ENCODE measurements at places on chromosomes 2 and 18.

GRCh38 chr2:681312-681711 lies 4.1 kb upstream of the TMEM18 start:
- DNase-seq = no peak

GRCh38 chr18:8869696-8870095 lies 164.3 kb downstream of the MTCL1 start:
- no peak for DNase-seq

GRCh38 chr2:205590759-205591158 lies 91.5 kb upstream of the NRP2 start:
- DNase-seq = no peak

DNA sequence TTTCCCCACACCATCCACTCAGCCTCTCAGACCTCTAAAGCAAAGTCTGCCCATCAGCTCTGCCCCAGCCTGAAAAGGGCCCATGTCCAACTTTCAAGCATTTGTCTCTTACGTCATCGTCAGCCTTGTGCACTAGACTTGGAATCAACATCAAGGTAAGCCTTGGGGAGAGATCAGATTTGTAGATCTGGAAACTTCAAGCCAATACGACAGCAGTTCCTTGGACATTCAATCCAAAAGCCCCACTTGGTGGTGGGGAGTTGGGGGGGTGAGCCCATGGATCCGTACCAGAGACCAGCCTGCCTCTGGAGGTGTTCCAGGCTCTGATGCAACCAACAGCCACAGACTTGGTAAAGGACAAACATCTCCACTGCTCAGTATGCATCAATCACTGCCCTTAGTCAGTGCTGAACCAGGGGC lies 206.8 kb upstream of the MEIS1 start:
- no peak for DNase-seq

GRCh38 chr2:63058144-63058920 lies 7.7 kb downstream of the OTX1 start:
- DNase-seq = no peak

GRCh38 chr18:34258176-34258575 lies 33.5 kb upstream of the NOL4 start:
- no peak for DNase-seq

- no peak for DNase-seq
Measured at GRCh38 chr18:43965691-43966090, 688.4 kb upstream of the SYT4 start.

GRCh38 chr2:172953411-172953810 lies 122.2 kb upstream of the MAP3K20 start:
- DNase-seq = no peak

DNA sequence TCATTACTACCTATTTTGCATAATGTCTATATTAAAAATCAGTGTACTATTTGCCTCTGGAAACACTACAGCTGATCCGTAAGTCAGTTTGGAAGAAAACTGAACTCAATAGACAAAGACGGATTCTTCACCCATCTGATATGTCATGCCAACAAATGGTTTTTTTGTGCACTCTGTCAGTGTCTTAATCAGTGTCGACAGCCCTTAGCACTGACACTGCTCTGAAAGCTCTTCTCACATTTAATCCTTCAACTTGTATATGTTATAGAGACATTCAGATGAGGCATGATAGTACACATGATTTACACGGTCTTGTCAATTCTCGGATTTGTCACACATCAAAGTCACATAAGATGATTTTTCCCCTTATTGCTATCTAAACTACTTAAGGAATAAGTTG lies 347.5 kb upstream of the GALNT5 start:
- DNase-seq = no peak

GRCh38 chr2:2547451-2547850 lies 216.4 kb upstream of the MYT1L start:
- no peak for DNase-seq

- DNase-seq = no peak
Measured at GRCh38 chr2:18637196-18637595, 47.8 kb upstream of the NT5C1B start.

DNA sequence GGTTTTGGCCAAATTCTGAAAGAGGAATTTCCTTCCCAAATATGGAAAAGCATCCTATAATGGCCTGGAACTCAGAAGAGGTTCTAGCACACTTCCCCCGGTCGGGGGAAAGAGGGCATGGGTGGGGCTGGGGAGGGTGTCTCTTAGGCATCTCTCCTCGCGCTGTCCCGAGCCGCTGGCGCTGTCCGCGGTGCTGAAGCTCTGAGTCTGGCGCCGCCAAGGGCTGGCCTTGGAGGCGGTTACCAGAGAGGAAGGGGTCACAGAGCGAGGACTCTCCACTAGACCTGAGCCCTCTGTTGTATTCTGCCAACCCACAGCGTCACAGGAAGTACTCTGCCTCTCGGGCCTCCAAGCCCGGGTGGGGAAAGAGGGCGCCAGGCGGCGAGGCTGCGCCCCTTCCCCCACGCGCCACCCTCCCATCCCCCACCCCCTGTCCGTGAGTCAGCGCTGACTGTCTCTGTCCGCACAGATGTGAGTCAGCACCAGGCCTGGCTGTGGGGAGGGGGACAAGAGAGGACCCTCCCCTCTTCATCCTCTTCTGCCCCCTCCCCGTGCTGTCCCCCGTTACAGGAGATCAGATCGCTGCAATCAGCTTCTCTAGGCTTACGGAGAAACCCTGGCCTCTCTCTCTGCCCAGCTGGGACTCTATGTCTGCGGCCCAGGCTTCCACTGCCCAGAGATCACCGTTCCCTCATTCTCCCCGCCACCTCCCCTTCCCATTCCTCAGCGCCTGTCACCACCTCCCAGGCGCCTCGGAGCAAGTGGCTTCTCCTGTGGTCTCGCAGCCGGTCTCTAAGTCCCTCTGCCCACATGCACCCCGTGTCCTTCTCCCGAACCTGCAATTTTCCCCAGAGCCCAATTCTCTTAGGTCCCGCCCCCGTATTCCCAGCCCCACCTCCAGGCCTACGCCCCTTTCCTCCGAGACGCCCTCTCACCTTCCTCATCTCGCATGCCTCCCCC lies 779 bp downstream of the PTPRN start:
- DNase-seq = peak; percentile 61

- DNase-seq = no peak
Measured at GRCh38 chr2:238670111-238670585, 177.7 kb upstream of the TWIST2 start.

DNA sequence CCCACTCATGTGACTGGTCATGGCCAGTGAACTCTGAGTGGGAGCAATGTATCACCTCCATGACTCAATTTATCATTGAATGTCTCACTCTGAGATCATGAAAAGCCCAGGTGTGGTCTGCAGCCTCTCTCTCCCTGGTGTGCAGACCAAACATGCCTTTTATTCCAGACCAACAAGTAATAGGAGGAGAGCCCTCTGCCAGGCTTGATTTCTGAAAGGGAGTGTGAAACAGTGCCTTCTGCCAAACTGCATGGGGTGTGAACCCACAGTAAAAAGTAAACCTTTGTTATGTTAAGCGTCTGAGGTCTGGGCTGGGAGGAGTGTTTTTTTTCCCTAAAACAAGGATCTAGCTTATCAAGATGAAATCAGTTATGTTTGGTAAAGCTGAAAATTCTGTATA lies 601.2 kb downstream of the ADCYAP1 start:
- DNase-seq = no peak

GRCh38 chr18:11784674-11785304 lies 66.4 kb upstream of the CHMP1B start:
- DNase-seq = no peak

GRCh38 chr2:233112776-233113452 lies 52.8 kb downstream of the INPP5D start:
- no peak for DNase-seq

All from H4 (cell line).